ENCODE measurements at places on chromosomes 12 and 14.

- DNase-seq = no peak
Observed at GRCh38 chr12:120830052-120830940, 73.9 kb downstream of the SPPL3 start.

- no peak for DNase-seq
Observed at GRCh38 chr14:30813216-30813615, 61.1 kb upstream of the COCH start.

- DNase-seq = no peak
Observed at GRCh38 chr12:50637870-50638481, 125.9 kb upstream of the ATF1 start.

GRCh38 chr14:94992046-94992445 lies 165.3 kb downstream of the DICER1 start:
- DNase-seq = no peak
